SIG-M5 (cell line): ENCODE measurements at places on chromosomes 1 and 21.

DNA sequence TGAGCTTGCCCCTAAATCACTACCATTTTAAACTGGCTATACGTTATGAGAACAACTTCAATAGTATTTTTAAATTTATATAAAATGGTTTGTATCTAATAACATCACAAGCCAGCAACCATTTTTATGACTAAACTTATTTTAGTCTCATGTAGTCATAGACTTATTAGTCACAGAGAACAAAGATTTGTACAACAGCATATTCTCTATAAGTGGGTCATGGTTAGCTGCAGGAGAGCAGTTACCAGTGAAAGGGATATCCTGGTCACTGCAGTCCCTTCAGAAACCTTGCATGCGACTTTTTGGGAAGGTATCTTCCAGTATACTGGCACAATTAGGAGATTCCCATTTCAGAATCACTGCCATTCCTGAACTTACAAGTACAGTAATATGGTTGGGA lies 90.0 kb downstream of the HFM1 start:
- DNase-seq: no peak

DNA sequence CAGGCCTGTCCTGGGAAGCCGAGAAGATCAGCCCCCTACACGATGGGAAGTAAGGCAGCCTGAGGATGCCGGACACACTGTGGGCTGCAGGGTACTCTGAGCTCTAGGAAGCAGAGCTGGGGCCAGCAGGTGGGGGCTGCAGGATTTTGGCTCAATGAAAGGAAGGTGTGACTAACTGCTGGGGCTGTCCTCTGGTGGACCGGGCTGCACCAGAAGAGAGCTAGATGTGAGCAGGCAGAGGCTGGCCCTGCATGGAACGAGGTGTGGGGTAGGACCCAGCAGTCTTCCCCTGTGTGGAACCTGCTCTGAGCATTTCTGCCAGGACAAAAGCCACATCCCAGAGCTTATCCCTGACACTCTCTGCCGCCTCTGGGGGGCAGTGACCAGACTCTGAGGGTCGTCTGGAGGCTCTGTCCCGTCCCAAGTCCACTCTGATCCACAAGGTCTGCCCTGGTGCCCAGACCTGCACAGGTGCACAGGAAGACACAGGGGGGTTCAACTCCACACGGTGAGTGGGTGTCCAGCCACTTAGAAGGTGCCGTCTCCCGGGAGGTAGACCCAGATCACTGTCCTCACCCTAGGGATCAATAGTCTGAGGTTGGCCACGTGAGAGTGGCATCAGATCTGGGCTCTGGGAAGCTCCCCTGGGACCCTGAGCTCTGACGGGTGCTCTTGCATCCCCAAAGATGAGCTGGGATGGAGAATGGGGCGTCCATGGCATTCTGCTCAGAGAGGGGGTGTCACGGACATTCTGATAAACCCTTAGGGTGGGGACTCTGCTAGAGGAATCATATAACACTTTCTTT lies 187.6 kb upstream of the VAMP3 start:
- DNase-seq: no peak

- no peak for DNase-seq
Observed at GRCh38 chr21:42102076-42102475, 31.0 kb downstream of the UMODL1 start.

GRCh38 chr1:147762233-147763024 lies 2.0 kb upstream of the GJA5 start:
- DNase-seq: no peak

DNA sequence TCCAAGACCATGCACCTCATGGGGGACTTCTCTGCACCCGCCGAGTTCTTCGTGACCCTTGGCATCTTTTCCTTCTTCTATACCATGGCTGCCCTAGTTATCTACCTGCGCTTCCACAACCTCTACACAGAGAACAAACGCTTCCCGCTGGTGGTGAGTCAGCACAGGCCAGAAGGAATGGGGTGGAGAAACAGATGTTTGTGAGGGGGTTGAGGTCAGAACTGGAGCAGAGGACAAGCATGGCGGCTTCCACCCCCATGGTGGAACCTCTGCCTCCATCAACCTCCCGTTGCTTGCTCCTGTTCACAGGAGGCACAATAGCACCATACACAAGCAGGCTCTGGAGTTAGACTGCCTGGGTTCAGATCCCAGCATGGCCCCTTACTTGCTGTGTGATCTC lies 6.9 kb upstream of the ATXN7L2 start:
- no peak for DNase-seq

DNA sequence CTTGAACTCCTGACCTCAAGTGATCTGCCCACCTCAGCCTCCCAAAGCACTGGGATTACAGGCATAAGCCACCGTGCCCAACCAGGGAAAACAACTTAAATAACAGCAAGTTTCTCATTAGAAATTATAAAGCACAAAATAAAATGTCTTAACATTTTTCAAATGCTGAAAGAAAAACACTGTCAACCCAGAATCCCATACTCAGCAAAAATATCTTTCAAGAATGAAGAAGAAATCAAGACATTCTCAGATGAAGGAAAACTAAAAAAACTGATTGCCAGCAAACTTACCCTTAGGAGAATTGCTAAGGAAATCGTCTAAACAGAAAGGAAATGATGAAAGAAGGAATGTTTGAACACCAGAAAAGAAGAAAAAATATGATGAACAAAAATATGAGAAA lies 191.1 kb upstream of the NR5A2 start:
- no peak for DNase-seq

DNA sequence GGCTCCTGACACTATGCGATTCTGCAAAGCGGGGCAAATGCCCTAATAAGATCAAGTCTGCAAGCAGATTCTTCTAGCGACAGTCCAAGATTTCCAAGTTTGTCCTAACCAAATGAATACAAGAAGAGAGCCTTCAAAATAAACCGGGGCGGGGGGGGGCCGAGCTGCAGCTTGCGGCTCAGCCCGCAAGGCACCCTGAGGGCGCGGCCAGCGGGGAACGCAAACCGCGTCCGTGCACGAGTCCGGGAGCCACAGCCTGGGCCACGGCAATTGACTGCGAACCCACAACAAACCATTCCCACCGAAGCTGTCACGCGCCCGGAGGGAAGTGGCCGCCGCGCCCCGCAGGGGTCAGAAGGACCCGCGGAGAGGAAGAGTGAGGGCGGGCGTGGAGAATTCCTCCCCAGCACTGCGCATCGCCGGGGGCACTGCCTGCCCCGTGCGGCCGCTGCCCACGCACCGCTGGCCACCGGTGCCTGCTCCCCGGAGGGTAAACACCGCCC lies 687 bp downstream of the TGFBR3 start:
- DNase-seq: no peak

DNA sequence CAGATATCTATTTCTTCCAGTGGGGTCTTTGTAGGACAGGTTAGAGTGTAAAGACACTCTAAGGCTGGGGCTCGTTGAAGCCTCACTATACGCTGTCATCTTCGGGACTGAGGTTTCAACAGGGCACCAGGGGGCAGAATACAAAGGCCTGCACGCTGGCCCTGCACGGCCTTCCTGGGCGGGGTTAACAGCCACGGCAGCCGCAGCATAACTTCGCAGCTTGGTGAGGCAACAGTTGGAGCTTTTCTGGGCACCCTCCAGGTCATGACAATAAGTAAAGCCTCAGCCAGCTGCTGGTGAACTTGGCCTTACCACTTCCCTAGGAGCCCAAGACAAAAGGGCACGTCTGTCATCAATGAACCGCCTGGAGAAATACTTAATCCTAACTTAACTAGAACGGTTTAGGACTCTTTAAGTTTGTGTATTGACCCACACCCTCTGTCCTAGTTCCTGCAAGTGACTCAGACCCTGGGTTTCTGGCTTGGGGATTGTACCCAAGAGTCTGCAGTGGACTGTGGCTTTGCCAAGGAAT lies 2.3 kb upstream of the RUNX1 start:
- peak; percentile 91 for DNase-seq

GRCh38 chr1:42175314-42176054 lies 10.9 kb upstream of the GUCA2A start:
- no peak for DNase-seq

DNA sequence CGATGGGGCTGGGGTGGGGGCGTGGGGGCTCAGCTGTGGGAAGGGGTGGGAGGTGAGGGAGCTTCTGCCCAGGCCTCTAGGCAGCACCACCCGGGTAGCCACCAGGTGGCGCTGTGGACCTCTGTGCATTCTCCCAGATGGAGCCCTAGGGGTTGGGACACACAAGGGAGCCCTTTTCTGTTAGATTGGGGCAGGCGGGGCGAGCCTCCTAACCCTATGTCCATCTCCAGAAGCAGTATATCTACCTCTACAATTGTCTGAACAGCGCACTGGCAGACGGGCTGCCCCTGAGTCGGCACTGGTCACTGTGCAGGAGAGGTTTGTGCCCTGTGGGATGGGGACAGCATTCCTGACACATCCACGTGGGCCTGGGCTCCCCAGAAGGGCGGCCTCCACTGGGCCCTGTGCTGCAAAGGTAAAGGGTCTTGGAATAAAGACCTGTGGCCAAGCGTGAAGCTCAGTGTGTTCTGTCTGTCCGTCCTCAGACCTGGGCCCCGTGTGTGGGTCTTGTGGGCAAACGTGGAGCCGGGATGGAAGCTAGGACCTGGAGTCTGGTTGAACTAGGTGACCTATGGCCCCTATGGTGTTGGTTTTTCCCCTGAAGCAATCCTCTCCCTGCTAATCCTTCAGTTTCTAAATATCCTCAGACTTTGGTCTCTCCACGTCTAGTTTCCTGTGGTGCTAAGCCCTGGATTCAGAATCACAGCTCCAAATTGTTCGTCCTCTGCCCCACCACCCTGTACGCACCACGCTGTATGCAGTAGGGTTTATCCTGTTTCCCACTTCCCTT lies 4.4 kb upstream of the LGR6 start:
- DNase-seq: no peak

DNA sequence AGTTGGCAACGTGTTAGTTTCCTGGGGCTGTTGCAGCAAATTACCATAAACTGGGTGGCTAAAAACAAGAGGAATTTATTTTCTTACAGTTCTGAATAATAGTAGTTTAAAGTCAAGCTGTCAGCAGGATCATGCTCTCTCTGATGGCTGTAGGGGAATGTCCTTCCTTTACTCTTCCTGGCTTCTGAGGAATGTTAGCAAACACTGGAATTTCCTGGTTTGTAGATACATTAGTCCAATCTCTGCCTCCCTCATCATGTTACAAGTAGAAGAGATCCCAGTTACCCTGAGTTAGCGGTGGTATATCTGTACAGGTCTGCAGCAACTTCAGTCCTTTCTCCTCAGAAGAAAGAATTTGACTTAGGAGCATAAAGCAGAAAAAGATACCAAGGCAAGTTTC lies 2249.1 kb downstream of the NCAM2 start:
- DNase-seq: no peak

DNA sequence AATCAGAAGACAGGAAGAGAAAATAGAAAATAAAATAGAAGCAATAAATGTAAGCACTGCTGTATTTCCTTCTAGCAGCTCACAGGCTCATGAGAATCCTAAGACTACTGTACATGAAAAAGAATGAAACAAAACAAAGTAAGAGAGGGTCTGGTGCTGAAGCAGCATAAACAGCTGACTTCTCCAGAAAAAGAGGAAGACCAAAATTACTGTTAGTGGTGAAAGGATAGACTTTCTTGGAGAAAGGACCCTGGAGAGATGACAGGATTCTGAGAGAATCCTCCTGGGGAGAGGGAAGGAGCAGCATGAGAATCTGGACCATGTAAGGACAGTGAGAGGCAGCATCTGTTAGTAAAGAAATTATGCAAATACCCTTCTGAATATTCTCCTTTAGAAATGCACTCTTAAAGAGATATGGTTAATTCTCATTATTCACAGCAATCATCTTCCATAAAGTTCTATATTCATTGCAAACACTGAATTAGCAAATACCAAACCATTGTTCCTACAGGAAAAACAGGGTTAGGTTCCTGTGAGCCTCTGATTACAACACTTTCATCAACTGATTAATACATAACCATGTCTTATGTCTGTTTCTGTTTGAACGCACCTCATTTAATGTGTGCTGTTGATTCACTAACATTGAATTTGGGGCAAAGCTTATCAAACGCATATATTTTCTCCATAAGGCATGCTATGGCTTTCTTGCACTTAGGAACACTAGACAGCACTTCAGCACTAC lies 17.0 kb downstream of the SLC25A24 start:
- DNase-seq: no peak

GRCh38 chr1:38330799-38331198 lies 284.2 kb upstream of the POU3F1 start:
- no peak for DNase-seq

DNA sequence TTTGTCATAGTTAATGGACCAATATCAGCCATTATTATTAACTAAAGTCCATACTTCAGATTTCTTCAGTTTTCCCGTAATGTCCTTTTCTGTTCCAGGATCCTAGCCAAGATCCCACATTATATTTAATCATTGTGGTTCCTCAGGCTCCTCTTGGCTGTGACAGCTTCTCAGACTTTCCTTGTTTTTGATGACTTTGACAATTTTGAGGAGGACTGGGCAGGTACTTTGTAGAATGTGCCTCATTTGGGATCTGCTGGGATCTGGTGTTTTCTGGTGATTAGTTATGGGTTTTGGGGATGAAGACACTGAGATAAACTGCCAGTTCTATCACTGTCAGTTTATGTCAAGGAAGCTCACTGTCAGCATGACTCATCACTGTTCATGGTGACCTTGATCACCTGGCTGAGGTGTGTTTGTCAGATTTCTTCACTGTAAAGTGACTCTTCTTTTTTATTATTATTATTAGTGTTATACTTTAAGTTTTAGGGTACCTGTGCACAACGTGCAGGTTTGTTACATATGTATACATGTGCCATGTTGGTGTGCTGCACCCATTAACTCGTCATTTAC lies 66.3 kb downstream of the PCBP3 start:
- no peak for DNase-seq

- no peak for DNase-seq
Observed at GRCh38 chr1:209825591-209826434, 2.0 kb upstream of the UTP25 start.

DNA sequence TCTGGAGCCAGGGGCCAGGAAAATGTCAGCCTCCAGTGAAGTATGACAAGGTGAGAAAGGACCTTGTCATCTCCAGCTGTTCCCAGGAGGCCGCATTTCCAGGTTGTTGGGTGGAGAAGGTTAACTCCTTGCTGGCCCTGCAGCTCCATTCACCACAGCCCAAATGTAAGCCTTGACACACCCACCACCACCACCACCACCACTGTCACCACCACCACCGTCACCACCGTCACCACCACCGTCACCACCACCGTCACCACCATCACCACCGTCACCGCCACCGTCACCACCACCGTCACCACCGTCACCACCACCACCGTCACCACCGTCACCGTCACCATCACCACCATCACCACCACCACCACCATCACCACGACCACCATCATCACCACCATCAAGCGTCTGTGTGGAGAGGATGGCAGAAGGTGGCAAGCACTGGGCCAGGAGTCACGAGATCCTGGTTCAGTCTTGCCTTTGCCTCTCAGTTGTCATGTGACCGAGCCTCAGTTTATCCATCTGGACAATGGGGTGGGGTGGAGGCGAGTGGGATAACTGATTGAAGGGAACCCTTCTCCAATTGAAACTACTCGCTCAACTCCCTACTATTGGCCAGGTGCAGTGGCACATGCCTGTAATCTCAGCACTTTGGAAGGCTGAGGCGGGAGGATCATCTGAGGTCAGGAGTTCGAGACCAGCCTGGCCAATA lies 21.2 kb upstream of the FAM131C start:
- no peak for DNase-seq

DNA sequence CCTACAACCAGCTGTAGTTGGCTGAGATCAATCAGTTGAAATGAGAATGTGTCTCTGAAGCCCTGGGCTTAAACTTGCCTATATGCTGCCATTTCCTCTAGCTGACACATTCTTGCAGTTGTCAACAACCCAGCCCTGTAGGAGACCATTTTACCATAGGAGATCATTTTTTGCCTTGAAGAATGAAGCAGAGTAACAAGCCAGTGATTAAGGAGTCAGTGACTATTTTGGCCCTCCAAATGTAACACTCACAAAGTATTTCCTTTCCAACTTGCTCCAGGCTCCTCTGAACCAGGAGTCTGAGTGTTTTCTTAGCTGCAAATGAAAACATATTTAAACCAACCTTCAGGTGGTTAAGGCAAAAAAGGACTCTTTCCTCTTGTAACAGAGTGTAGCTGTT lies 183.5 kb downstream of the ZZZ3 start:
- DNase-seq: no peak
